Ammon's horn (tissue), 1 donor: ENCODE measurements at places on chromosomes 11 and 22.

DNA sequence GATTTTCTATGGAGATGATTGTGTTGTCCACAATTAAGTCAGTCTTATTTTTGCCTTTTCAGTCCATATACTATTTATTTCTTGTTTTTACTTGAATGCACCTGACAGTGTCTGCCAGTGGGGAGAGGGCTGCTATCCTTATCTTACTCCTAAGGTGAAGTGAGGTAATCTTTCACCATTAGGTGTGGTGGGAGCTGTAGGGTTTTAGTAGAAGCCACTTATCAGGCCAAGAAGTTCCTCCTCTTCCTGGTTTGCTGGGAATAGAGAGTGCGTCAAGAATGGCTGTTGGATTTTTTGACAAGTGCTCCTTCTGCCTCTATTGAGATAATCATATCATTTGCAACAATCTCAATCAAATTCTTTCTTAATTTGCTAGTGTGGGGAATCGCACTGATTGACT lies 108.4 kb downstream of the KCNQ1 start:
- DNase-seq = no peak

GRCh38 chr11:12287009-12287373 lies 90.4 kb upstream of the PARVA start:
- DNase-seq = no peak

- no peak for DNase-seq
Measured at GRCh38 chr22:45302751-45303150, 7.0 kb upstream of the FAM118A start.

GRCh38 chr22:17106161-17106784 lies 14.9 kb downstream of the TMEM121B start:
- DNase-seq = no peak

DNA sequence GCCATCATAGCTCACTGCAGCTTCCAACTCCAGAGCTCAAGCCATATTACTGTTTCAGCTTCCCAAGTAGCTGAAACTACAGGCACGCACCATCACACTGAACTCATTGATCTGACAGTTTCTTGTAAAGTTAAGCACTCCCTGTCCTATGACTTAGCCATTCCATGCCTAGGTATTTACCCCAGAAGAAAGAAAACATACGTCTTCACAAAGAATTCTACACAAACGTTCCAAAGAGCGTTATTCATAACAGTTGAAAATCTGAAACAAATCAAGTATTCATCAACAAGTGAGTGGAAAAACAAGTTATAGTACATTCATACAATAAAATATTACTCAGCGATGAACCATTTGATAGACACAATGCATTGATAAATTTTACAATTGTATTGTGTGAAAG lies 7.8 kb upstream of the NLRP10 start:
- no peak for DNase-seq

DNA sequence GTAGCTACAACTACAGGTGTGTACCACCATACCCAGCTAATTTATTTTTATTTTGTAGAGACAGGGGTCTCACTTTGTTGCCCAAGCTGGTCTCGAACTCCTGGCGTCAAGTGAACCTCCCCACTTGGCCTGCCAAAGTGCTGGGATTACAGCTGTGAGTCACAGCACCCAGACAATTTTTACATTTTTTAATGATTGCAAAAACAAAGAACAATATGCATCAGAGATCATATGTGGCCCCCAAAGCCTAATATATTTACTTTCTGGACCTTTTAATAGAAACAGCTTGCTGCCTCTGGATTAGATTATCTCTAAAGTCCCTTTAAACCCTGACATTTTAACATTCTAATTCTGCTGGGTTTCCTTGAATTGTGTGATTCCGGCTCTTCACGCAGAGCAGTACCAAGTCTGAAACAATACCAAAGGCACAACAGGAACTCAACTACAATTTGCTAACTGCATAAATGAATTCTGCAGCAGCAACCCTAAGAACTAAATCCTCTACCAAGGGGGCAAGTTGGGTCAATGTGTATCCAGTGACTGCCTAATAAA lies 25.0 kb downstream of the RAB30 start:
- DNase-seq = no peak

DNA sequence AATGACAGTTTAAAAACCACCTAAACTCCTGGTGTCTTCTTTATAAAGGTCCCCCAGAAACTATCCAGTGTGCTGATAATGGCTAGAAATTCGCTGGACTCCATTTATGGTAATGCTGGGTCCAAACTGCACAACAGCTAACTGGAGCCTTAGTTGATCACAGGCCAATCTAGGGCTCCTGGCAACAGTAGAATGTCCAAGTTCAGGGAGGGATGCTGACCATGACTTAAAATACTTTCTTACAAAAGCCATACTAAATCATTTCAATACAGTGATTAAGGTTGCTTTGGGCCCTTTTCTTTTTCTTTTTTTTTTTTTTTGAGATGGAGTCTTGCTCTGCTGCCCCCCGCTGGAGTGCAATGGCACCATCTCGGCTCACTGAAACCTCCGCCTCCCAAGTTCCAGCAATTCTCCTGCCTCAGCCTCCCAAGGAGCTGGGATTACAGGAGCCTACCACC lies 14.5 kb upstream of the GAB2 start:
- DNase-seq = no peak

DNA sequence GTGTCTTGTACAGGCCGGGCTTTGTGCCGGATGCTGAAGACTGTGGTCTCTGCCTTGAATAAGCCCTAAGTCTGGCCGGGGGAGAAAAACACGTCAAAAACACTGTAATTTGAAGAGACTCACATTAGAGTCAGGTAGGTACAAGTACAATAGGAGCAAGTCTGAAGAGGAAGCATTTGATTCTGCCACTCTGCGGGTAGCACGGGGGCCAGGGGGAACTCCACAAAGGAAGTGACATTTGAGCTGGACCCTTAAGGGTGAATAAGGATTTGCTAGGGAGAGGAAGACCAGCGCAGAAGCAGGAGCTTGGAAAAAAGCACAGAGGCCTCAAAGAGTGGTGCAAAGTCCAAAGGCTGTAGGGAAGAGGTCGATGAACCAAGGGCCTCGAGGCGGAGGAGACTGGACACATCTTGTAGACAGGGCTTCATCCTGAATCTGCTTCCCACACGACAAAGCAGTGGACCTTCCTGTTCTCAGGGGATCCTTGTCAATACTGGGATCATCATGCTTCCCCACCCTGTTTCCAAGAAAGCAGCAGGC lies 38.7 kb downstream of the BUD13 start:
- no peak for DNase-seq

DNA sequence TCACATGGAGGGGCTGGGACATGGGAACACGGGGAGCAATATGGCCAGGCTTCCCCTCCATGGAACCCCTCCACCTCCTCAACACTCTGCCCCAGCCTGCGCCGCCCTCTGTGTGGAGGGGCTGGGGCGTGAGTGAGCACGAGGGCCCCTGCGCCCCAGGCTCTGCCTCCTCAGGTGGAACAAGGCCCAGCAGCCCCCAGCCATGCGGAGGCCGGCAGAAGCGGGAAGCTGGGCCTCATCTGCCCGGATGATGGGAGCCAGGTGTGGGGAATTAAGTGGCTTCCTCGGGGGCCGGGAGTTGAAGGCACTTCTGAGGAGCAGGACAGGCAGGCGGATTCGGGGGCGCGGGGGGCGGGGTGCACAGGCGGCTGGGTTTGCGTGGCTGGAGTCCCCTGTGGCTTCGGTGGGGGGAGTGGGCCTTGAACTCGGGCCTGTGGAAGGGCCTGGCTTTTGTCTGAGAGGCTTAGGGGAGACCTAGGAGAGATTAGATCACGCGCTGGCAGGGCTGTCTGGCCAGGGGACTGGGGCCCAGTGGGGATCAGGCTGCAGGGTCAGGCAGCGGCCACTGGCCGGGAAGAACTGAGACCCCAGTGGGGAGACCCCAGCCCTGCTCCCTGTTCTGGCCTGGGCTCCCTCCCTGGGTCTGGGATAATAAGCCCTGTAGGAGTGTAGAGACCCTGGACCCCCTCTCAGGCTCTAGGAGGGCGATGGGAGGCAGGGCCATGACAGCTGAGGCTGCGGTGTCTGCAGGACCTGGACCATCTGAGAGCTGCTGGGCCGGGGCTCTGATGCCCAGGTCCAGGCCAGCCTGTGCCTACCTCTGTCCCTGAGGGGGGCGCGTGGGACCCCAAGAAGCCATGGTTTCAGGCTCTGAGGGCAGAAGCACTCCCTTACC lies 13.3 kb downstream of the PRR33 start:
- DNase-seq = no peak

DNA sequence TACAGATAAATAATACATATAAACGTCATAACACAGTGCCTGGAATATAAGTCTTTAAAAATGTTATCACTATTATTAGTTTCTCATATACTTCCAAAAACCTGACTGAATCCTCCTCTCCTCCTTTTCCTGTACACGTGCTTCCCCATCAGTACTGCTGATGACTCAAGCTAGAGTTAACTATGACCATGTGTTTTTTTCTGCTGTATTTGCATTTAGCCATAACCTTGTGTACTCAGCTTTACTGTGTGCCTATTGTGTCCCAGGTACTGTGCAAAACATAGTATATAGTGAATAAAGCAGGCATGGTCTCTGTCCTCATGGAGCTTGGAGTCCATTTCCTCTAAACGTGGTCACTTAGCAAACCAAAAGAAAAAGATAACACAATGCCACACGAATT lies 56.5 kb upstream of the ARHGAP32 start:
- no peak for DNase-seq

DNA sequence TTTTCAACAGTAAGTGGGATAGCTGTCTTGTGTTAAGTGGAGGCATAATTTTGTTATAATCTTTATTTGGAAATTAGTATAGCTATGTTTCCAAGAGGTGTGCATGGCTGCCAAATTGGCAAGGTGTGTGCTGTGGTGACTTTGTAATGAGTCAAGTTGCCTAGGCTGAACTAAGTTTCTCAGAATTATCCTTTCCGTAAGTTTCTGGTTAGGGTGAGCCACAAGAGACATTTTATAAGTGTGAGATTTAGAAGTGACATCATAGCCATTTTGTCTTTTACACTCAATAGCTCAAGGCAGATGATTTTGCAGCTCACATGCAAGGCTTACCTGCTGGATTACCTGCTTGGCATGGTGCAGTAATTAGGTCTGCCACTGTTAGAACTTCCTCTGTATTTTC lies 90.3 kb downstream of the C11orf87 start:
- no peak for DNase-seq

DNA sequence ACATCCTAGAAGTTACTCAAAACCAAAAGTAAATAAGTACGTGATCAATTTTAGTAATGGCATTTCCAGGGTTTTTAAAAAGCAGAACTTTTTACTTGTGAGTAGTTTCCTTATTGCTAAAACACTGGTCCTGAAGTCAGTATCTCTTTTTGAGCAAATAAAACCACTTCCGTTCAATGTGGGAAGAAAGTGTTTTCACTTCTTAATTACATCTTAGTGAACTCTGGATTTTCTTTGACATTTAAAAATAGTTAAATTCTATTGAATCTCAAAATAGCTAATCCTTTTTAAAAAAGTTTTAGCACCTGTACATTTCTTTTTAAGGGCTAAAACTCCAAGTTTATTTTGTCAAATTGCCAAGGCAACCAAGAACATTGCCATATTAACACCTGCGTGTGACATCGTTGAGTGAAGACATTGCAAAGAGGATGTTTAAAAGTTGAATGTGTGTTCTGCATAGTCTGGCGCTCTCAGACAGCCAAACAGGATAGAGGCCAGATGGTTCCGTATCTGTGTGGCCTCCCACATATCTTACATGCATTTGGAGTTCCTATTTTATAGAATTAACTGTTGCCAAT lies 17.2 kb upstream of the OR5B21 start:
- peak; percentile 67 for DNase-seq
